Coronary artery (tissue), 2 donors: ENCODE measurements at places on chromosomes 3 and 15.

GRCh38 chr15:48761393-48762158, 49.3 kb downstream of the CEP152 start:
- DNase-seq = no peak

DNA sequence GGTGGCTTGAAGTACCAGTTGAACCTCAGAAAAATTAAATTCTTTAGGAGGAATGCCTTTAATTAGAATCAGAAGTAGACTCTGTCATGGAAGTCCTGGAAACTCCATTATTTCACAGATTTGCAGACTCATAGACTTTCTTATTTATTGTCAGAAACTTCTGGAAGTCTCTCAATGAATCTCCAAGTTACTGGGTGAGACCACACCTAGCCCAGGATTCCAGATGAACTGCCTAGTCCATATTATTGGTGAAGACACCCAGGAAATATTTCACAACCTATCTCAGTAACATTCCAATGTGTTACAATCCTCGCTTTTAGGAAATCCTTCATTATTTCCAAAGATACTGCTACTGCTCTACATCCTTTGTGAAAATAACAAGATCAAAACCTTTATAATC, 6.5 kb upstream of the THBS1 start:
- DNase-seq = no peak

GRCh38 chr15:35064576-35065190, 20.4 kb downstream of the NANOGP8 start:
- no peak for DNase-seq

GRCh38 chr3:124144035-124144814, 152.3 kb upstream of the ROPN1 start:
- DNase-seq = no peak

- no peak for DNase-seq
Measured at GRCh38 chr3:55936549-55937052, 449.5 kb upstream of the WNT5A start.
